ENCODE measurements at places on chromosomes 4 and X. TPM values are rescaled to one million over a fixed set of nuclear protein-coding genes. Genes with fewer than 3 reads are reported as not detected.

The CPEB2 gene
- total RNA-seq: 5.4 TPM

The SHOX gene
- not detected for total RNA-seq

The NAT8L gene
- total RNA-seq: 0.32 TPM

The CSAG3 gene
- 0.74 TPM for total RNA-seq

The GAGE12J gene
- not detected for total RNA-seq

The BEND2 gene
- not detected for total RNA-seq

The TCEAL6 gene
- not detected for total RNA-seq

The TMEM144 gene
- 0.31 TPM for total RNA-seq

The PNMA6A gene
- total RNA-seq: 0.95 TPM

The SCD5 gene
- 0.12 TPM for total RNA-seq

The FGF5 gene
- not detected for total RNA-seq

The SHROOM2 gene
- total RNA-seq: not detected

The PF4V1 gene
- total RNA-seq: not detected

The MAGEB10 gene
- total RNA-seq: not detected

The NUP62CL gene
- 3.6 TPM for total RNA-seq

The PTPN13 gene
- not detected for total RNA-seq

The MAPK10 gene
- total RNA-seq: not detected

The PAGE4 gene
- not detected for total RNA-seq

The TMEM150C gene
- not detected for total RNA-seq

GRCh38 chr4:20735931-20736330 is 35.7 kb downstream of the PACRGL start:
- DNase-seq: no peak

- DNase-seq: no peak
Observed at GRCh38 chrX:123487236-123487635, 245.6 kb downstream of the THOC2 start.

- DNase-seq: no peak
Observed at GRCh38 chr4:31360786-31361185, 640.6 kb downstream of the PCDH7 start.

- DNase-seq: peak; percentile 29
Observed at GRCh38 chr4:14177987-14178386, 550.5 kb upstream of the BOD1L1 start.

- peak; percentile 66 for DNase-seq
Observed at GRCh38 chrX:72572248-72573157, at the start of gene HDAC8. TSS of gene HDAC8 (minus strand) at chrX:72572843. CDS start at chrX:72572761, 82 bp downstream.

- DNase-seq: peak; percentile 7
Observed at GRCh38 chrX:17812763-17813162, 48.3 kb downstream of the RAI2 start.

DNA sequence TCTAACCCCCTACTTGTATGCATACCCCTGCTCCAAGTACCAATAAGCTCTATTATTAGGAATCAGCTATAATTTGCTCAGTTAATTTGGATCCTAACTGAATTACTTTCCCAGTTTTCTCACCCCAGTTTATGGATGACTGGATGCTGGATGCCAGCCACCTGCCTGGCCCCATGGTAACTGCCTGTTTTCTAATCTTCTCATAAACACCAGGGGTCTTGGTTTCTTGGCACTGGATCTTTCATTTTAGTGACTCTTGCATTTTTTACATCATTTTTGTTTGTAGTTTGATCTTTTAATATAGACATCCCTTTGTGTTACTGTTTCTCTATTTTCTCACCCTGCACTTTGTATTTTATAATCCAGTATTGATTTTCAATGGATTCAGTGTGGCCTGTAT is 246.8 kb downstream of the ADGRL3 start:
- no peak for DNase-seq

DNA sequence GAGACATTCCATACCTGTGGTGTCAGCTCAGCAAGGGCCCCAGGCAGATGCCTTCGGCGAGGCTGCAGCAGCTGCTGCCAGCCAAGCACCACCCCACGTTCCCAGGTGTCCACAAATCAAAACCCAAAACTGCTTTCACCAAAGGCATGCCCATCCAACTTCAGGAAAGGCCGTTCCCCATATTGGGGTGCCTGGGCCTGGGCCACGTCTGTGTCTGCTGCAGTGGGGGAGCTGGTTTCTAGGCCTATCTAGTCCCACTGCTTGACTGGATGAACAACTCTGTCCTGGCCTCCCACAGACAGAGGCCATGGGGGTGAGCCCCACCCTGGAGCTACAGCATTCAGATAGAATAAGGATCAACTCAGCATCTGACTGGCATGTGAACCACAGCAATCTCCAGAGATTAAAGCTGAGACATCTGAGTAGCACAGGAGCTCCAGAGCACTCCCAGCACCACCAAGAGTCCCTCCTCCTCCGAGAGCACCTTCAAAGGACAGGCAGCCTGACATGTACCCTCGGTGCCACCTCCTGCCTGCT is 37.0 kb downstream of the NAT8L start:
- no peak for DNase-seq

DNA sequence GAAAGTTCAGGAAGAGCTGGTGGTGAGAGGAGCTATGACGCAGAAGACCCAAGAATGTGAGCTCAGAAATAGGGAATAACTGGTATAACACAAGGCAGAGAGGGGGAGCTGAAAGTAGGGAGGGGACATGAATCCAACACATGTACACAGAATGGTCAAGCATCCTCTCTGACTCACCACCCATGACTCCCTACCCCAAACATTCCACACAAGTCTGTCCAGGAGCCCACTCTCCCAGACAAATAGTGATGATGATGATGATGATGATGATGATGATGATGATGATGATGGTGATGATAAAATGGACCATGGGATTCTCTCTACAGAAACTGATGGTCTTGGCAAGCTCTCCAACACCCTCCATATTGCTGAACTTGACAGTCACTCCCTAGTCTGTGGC is 46.4 kb downstream of the NAT8L start:
- no peak for DNase-seq

- DNase-seq: no peak
Observed at GRCh38 chrX:47612418-47612817, 7.2 kb downstream of the SYN1 start.

DNA sequence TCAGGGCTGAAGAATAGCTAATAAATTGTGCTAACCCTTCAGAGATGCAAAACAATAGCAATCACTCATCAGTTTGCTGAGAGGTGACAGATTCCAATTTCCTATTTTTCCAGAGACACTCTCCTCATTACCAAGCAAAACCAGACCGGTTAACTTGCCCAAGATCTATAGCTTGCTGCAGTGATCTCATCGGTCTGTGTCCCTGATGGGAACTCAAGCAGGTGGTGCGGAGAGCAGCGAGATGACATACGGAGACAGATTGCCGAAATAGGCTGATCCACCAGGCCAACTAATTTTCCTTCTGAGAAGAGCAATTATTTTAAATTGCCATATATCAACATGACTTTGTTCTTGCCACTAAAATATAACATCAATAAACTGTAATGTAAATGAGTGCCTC is 10.5 kb upstream of the DCHS2 start:
- DNase-seq: no peak

- no peak for DNase-seq
Observed at GRCh38 chr4:163110442-163110841, 56.2 kb downstream of the NAF1 start.

DNA sequence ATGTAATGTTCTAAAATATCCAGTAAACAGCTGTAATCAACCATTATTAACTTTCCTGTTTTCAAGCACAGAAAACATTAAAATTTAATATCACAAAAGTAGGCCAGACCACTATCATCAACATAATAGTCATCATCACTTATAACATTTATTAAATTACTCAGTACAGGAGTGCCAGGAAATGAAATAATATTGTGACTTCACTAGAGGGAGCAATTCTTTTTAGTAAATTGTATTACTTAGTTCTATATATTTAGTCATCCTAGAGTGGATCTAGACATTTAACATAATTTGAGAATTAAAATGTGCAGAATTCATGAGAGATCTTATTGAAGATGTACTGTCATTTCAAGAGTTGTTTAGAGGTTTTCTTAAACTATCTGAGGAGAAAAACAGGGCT is 33.6 kb downstream of the PITX2 start:
- DNase-seq: no peak

- no peak for DNase-seq
Observed at GRCh38 chrX:118714521-118714920, 12.9 kb upstream of the IL13RA1 start.

DNA sequence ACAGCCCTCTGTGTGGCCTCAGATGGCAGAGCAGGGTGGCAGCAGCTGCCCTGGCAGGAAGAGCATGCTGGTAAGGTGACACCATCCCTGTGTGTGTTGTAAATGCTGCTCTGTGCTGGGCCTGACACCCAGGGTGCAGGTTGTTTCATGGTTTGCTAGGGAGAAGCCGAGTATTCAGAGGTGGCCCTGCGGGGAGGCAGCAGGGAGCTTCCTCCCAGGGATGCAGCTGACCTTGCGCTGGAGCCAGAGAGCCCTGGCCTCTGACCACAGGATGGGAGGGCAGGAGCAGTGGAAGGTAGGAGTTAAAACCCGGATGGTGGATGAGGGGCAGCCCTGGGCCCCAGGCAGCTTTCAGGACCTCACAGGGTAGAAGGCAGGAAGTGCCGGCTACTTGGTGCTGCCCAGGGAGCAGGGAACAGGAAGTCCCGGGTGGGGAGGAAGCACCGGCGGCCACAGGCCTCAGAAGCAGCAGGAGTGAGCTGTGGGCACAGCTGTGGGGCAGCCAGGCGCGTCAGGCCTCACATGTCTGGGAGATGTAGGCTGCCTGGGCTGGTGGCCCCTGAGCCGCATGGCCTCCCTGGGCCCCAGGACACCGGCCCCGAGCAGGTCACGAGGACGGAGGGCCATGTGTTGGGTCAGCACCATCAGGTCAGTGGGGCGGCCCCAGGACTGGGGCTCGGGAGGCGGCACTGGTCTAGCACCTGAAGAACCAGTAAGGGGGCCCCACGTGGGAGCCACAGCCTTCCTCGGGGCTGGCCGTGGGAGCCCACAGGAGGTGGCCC is 19.1 kb downstream of the SH3BP2 start:
- peak; percentile 82 for DNase-seq

DNA sequence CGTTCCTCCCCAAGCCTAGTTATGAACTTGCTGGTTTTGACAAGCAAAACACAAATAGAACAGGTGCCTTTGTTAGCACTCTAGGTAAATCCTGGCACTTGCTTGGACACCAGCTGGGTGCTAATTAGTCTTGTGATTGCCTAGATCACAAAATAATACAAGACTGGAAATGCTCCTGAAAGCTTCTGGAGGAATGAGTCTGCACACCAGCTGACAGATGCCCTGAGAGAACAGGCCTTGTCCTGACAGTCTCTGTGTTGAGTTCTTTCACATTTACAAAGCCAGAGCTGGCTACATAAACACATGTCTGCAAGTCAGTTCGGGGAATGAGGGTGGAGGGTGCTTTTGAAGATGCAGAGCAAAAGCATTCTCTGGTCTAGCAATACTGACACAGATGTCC is 93.8 kb downstream of the ELOVL6 start:
- no peak for DNase-seq

DNA sequence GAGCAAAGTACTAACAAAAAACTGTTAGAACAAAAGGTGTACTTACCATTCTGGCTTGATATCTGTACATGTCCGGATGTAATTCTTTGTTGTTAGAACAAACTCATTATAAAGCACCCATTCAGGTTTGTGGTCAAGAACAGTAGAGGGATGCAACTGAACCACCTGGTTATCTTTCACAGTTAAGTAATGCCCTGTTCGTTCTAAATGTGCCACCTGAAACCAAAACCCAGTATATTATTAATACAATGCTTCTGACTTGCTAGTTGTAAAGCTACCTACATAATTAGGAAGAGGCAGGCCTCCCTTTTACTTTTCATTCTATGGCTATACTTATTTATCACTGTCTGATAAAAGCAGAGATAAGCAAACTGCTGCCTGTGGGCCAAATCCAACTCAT is 54.8 kb downstream of the DHX15 start:
- DNase-seq: no peak

DNA sequence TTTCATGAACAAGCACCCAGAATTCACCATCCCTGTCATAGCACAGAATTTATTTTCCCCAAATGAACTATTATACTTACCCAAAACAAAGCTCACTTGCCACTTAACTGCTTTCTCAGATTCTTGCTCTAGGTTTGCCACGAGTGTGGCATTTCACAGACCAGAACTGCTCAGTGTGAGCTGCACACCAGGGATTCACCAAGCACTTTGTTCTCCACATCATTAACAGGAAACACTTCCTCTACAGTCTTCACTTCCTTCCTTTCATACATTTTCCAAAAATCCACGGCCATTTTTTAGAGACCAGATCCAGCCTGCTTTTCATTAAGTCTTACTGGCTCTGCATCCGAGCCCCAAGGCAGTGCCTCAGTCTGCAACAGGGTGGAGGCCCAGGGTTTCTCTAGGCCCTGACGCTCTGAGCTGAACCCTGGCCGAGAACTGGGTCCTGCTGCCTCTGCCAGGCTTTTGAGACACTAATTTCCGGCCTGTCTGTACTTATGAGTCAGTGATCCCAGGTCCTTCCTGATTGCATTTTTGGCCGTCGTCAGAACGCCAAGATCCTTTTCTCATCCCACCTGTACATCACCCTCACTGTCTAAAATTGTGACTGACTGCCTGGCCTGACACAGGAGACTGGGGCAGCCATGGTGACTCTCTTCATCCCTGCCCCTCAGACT is 67.6 kb upstream of the MTNR1A start:
- DNase-seq: no peak

DNA sequence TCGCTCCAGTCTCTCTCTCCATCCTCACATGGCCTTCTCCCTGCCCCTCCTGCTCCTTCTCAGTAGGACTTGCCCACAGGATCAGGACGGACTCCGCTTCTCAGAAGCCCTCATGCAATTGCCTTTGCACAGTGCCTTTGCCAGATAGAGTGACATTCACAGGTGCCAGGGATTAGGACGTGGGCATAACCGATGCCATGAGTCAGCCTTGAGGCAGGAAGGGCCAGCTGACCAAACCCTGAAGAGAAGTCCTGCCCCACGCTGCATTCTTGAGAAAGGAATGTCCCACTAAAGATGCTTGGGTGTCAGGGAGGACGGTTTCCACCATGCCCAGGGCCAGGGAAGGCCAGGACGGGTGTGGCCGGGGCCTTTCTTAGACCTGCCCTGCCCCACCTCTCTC is 6.6 kb upstream of the GRPEL1 start:
- no peak for DNase-seq

DNA sequence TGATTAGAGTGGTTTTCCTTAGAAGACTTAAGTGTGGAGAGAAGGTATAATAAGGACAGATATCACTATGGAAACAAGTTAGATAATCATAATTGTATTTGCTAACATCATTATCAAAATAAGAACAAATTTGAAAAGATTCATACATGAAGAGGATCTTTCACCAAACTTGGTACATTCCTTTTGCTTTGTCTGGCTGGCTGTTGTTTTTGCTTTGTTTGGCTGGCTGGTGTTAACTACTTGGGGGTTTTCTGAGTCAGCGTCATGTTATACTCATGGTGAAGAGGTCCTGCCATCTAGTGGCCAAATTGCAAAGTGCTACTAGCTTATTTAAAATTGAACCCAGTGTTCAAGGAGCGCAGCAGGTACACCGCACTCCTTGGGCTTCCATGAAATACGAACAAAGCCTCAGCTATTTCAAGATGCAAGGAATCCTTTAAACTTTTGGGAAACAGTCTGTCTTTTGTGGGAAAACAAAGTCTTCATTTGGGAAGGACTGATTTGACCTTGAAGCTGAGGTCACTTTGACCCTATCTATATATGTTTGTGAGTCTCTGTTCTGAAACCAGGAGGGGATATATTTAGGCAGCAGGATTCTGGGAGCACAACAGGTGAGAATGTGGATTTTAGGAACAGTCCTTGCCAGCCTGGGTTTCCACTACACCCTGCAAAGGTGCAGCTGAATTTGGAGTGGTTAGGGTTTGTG is 129.7 kb downstream of the PLS3 start:
- peak; percentile 53 for DNase-seq
